Umbilical cord (tissue), 2 donors: ENCODE measurements at places on chromosomes 3 and 15. TPM values are rescaled to one million over a fixed set of nuclear protein-coding genes. Genes with fewer than 3 reads are reported as not detected.

Gene ADGRG7
- total RNA-seq: 2.9 TPM

DNA sequence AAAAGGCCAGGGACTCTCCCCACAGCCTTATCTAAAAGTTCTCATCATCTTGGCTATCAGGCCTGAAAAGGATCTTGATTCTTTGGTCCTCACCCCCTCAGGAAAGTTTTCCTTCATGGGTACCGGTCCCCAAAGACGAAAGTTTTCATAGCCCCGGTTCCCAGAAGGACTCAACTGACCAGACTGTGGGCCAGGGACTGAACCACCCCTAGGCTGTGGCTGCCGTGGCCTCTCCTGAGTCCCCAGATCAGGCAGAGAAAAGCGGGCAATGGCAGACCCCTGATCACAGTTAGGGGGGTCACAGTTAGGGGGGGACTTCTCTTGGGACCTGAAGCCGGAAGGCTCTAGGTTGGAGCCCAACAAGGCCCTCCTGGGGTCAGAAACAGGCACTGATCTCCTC, 54.8 kb downstream of the LHFPL4 start:
- no peak for DNase-seq

DNA sequence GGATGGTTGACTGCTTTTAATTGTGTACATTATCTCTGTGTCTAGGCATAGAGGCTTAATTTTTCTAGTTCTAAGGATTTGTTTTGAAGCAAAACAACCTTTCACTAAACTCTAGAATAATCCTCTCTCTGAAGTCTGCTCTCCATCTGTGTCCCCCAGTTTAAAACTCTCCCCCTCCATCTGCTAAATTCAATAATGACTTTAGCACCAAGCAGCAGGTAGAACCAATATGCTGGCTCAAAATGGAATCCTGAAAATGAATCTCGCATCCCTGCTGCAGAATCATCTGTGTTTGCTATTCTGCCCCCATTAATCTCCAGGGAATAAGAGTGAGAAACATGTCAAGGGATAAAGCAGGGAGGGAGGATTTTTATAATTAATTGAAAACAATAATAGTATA, 111.8 kb downstream of the TUSC7 start:
- DNase-seq: no peak

GRCh38 chr3:9099702-9100512, 136.6 kb upstream of the RAD18 start:
- no peak for DNase-seq

DNA sequence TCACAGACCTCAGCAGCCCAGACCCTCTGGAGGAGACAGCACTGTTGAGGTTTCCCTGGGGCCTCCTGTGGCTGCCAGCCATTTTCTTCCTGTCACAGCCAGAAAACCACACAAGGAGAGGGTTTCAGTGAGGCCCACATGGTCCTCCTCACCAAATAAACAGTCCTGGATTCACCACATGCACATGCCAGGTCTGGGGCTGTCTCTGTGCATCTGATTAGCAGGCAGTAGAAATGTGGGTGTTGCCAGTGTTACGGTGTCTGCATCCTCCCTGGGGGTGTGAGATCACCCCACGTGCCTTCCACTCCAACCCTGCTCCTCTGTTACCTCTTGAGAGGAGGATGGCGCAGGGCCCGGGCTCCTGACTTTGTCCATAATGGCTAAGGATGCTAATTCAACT, 140.4 kb downstream of the CHDH start:
- no peak for DNase-seq

- no peak for DNase-seq
Observed at GRCh38 chr3:127539366-127540060, 51.0 kb downstream of the TPRA1 start.

GRCh38 chr3:157135671-157136396, 24.1 kb downstream of the CCNL1 start:
- peak; percentile 44 for DNase-seq

DNA sequence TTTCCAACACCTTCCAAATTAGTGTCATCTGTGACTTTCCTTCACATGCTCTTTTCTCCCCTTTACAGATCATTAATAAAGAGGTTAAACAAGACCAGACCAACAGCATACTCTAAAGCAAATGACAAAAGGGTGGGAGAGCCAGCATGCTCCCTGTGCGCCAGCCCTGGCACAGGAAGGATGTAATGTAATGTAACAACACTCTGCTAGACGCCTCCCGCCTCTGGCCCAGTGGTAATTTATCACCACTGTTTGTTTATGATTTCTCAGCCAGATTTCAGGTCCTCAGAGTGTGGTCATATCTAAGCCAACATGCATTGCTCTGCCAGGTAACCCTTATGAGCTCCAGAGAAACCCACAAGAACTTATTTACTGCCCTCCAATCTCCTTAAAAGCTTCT, 189.5 kb upstream of the WNT5A start:
- no peak for DNase-seq

DNA sequence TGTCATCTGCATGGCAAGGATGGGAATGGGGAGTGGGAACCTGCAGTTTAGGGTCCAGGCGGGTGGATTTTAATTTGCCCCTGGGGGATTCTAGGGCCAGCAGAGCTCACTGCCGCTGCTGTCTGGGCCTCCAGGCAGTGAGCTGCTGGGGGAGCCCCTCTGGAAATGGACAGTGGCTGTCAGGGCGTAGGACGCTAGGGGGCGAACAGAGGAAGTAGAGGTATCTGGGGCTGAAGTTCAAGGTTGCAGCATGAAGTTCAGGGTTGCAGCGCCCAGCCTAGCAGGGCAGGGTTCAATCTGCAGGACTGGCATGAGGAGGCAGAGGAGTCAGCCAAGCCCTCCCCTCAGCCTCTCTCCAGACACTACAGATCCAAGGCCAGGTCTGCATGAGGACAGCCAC, 49.5 kb downstream of the APBA2 start:
- DNase-seq: no peak

DNA sequence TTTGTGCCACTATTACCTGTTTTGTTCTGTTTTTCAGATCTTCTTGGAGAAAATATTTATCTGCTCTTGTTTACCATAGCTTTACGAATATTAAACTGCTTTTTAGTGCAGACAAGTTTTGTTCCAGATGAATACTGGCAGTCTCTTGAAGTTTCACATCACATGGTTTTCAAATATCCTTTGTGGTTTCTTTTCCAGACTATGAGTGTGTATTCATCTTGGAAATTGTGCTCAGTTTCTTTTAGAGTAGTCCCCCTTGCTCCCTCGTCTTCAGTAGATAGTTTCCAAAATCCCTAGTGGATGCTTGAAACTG, 1.2 kb downstream of the PIGB start:
- no peak for DNase-seq

DNA sequence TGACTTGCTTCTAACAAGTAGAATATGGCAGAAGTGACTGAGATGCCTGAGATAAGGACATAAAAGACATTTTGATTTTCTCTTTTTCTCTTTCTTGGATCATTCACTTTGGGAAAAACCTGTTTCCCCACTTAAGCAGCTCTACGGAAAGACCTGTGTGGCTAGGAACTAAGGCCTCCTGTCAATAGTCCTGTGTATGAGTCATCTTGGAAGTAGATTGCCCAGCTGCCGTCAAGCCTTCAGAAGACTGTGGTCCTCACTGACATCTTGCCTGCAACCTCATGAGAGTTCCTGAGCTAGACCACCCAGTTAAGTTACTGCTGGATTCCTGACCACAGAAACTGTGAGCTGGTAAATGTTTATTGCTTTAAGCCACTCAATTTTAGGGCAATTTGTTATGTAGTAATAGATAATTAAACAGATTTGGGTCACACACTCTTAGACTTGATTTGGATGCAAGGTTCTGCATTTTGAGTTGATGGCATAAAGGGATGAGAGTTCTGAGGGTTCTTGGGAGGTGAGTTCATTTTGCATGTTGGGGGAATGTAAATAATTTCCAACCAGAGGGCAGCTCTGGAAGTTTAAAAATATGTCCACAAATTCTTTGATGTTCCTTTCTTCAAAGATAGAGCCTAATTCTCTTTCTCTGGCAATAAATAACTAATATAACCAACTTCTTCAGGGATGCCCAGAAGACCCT, 229.2 kb downstream of the SQOR start:
- no peak for DNase-seq
